ENCODE measurements at places on chromosomes 2 and 18.
A peak's percentile ranks its signal among the peaks of the same experiment; 100 is the strongest.

DNA sequence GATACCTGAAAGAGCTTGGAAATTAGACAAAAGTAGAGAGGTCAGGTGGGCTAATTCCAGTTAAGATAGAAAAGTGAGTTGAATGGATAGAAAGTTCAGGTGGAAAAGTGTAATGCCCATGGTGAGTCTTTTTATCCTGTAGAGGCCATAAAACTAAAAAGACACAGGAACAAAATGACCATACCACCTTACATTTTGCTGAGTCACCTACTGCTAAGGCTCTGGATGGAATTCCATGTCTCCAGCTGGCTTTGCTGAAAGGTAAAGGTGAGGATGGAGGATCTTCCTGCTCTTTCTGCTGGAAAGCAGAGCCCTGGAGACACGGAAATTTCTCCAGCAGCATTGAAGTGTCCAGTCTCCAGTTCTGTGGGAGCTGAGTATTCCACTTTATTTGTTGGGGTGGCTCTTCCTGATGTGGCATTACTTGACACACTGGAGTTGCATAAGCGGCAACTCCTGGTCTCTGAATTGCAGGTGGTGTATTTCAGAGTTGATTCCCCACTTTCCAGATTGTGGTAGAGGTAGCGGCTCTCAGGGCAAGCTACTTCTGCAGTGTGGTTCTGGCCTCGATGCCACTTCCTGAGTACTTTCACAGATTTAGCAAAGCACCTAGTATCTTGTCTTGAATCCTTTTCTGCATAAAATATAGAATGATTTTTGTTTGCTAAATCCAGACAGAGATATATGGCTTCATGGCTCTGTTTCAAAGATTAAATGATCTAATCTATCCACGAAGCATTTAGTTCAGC lies 10.7 kb downstream of the IL1RL2 start:
- DNase-seq, result no peak

DNA sequence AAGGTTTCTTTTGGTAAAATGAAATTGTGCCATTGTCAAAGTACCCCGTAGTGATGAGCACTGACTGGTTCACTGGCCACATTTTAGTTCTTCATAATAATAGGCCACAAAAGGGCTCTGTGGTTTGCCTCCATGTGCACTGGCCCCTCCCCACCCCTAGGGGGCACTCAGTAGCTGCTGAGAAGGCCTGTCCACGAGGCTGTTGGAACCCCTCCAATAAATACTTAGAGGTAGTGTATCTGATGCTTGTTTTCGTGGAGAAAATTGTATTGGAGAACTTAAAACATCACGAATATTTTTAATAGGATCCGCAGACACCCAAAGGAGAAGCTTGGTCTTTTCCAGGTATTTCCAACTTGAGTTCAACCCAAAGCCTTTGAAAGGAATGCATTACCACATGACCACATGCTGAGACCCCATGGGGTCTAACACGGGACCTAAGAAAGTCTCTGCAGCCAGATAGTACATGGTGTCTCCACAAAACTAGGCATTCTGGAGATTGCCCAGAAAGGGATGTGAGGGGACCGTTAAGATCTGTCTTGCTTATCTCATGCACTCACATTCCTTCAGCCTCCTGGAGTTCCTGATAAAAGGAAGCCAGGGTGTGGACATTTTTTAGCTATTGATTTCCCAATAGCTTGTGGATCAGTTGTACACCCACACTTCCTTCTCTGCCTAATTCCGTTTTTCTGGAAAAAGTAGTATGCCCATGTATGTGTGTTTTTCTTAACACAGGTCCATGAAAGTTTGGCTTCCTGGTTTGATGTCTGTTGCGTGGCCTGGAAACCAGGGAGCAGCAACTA lies 28.5 kb upstream of the NOSTRIN start:
- DNase-seq, result peak; percentile 17

DNA sequence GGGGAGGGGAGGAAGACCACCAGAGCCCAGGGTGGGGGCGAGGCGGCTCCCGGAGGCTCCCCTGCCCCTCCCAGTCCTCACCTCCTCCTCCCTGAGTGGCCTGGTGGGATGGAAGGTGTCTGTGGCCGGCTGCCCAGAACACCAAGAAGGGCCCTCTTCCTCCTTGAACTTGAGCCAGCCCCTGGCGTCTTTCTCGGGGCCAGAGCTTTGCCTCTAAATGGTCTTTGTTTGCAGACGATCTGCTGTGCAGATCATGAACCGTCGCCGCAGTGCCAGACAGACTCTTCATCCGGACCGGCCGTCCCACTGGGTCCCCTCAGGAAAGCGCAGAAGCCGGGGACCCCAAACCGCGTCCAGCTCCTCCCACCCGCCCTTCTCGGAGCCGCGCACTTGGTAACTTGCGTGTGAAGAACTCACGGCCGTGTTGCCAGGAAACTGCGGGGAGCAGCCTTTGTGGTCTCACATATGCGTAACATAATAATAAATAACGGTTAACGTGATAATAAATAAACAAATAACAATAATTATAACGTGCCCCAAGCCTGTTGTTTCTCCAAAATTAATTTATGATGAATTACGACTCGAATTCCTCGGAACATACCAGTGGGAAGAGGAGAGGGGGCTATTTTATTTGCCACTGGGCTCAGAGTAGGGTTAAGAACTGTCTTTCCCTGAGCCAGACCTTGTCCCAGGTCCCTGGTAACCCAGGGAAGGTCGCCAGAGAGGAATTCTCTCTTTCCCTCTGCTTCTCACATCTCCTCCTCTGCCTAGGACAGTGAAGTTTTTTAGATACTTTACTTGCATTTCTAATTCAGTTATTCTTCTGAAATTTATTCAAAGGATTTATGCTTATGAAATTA lies 41.0 kb downstream of the PTGR3 start:
- no peak for DNase-seq

DNA sequence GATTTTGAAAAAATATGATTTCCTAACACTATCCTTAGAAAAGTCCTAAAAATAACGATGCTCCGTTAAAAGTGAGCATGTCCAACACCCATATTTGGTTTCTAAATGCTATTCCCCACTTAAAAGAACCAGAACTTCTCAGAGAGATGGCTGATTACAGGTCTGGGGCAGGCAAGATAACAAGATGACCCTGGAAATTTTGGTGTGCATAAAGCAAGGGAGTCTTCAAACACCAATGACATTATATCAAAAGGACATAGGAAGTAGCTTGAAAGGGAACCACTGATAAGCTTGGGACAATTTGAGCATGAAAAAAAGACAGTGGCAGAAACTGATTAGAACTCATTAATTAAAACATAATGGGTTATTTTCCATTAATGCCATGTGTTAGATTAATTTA lies 17.9 kb downstream of the STK17B start:
- no peak for DNase-seq

DNA sequence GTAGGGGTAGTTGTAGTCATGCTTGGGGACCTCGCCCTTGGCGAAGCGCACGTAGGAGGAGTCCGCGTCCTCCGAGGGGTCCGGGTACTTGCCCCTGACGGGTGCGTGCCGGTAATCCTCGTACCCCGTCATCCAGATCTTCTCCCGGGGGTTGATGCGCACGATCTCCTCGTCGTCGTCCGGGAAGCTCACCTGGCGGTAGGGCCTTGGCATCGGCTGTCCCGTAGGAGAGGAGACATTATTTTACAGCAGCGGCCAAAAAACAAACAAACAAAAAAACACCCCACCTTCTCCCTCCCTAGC lies 86.3 kb downstream of the ACTR2 start:
- no peak for DNase-seq

DNA sequence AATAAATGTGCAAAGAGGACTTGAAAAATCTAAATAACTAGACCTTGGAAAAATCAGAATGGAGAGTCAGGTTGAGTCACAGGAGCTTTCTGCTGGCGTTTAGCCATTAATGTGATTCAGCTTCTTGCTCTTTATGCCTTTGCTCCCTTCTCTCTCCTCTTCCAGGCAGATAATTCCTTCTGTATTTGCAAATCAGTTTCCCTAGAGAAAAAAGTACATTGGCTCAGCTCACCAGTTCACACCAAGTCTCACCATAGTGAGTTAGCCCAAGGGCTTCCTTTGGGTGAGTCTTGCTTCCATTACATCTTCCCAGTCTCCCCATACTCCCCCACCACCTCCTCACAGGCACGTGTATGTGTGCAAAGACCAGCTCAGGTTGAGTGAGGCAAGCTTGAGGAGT lies 73.6 kb downstream of the CYBRD1 start:
- no peak for DNase-seq

DNA sequence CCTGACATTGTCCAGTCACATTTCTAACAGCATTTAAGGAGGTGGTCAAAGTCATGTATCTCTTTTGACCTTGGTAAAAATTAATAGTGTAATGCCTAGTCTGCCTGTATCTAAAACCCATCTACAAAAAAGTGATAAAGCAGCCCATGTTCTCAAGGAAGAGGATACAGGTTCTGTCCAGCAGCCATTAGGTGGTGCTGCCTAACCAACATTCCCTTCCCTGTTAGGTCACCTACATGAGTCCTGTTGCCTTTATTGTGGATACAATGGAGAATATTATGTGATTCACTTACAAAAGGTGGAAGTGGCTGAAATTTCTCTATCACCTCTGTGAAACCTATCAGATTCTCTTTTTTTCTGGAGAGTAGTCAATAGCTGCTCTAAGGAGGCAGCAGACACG lies 52.5 kb downstream of the AQP4 start:
- DNase-seq, result no peak

- no peak for DNase-seq
These were observed 156.5 kb downstream of the TNS1 start for GRCh38 chr2:217846321-217846743.

GRCh38 chr2:55957142-55957541 lies 33.6 kb upstream of the EFEMP1 start:
- DNase-seq, result no peak

GRCh38 chr2:59082657-59083056 lies 841.5 kb upstream of the FANCL start:
- no peak for DNase-seq

- DNase-seq, result no peak
These were observed 63.6 kb upstream of the SH3RF3 start for GRCh38 chr2:109065391-109065734.

GRCh38 chr2:240760121-240760520 lies 59.9 kb downstream of the KIF1A start:
- DNase-seq, result no peak

- no peak for DNase-seq
These were observed 10.8 kb upstream of the BUB1 start for GRCh38 chr2:110688594-110689091.

- DNase-seq, result no peak
These were observed 72.1 kb downstream of the DDX1 start for GRCh38 chr2:15663802-15664201.

DNA sequence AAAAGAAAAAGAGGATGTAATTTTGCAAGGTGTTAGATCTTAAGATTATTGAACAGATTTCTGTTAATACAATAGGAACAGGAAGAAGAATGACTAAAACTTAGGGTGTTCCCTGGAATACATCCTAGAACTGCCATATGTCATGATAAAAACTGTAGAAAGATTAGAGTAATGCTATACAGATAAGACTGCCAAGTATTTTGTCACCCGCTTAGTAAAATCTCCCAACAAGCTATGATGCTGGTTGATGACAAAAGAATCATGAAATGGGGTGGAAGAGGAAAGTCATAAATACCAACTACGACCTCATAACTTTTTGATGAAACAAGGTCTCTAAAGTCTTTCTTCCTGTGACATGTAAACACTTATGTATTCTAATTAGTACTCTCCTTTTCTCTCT lies 163.6 kb upstream of the COL3A1 start:
- DNase-seq, result no peak

- peak; percentile 60 for DNase-seq
These were observed 821 bp downstream of the TYMS start for GRCh38 chr18:658001-658946.

GRCh38 chr2:108428286-108429009 lies 20.6 kb upstream of the GCC2 start:
- no peak for DNase-seq

- DNase-seq, result no peak
These were observed 107.6 kb downstream of the MEMO1 start for GRCh38 chr2:31903109-31903780.

DNA sequence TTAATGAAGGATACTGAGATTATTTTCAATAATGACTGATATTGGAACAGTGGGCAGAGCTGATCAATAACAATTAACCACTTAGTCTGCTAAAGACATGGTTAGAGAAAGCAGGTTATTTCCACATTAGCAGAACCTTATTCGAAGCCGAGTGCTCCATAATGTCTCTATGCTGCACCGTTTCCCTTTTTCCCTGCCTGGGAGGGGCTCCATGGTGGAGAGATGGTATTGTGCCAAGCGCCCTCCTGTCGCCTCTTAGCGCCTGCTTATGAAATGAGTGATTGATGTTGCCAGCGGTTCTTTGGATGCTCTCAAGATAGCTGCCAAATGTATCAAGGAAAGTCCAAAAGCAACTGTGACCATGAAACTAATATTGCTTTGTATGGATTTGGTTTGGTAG lies 34.6 kb upstream of the INSIG2 start:
- no peak for DNase-seq

GRCh38 chr2:169772651-169773050 lies 26.0 kb upstream of the SSB start:
- no peak for DNase-seq

DNA sequence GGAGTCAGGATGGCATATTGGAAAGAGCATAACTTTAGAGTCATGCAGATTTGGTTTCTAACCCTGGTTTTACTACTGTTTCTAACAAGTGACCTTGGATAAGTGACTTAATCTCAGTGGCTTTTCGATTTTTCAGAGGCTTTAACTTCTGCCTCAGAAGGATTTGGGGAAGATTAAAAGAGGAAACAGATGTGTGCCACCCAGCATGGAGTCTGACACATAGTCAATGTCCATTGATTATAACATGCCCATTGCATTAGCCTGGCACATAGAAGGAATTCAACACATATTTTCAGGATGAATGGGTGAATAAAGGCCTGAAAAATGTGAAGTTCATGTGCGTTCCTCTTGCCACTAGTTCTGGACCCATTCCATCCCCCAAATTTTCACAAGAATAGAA lies 438.2 kb downstream of the EPHA4 start:
- DNase-seq, result no peak

DNA sequence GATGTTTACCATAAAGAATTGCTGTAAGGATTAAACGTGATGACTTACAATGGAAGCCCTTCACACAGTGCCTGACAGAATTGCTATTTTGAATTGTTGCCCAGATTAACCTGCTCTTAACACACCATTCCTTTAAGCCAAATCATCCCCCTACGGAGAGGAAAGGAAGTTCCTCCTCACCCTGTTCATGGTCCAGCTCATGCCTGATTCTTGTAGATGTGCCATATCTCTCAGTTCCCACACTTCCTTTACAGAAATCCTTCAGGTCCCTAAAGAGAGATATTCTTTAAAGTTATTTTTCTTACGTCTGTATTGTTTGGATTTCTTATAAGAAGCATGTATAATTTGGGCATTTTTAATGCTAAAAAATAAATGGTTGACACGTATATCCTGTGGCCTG lies 127.5 kb upstream of the DAPL1 start:
- no peak for DNase-seq
